ENCODE measurements at places on chromosomes 7 and 10.

DNA sequence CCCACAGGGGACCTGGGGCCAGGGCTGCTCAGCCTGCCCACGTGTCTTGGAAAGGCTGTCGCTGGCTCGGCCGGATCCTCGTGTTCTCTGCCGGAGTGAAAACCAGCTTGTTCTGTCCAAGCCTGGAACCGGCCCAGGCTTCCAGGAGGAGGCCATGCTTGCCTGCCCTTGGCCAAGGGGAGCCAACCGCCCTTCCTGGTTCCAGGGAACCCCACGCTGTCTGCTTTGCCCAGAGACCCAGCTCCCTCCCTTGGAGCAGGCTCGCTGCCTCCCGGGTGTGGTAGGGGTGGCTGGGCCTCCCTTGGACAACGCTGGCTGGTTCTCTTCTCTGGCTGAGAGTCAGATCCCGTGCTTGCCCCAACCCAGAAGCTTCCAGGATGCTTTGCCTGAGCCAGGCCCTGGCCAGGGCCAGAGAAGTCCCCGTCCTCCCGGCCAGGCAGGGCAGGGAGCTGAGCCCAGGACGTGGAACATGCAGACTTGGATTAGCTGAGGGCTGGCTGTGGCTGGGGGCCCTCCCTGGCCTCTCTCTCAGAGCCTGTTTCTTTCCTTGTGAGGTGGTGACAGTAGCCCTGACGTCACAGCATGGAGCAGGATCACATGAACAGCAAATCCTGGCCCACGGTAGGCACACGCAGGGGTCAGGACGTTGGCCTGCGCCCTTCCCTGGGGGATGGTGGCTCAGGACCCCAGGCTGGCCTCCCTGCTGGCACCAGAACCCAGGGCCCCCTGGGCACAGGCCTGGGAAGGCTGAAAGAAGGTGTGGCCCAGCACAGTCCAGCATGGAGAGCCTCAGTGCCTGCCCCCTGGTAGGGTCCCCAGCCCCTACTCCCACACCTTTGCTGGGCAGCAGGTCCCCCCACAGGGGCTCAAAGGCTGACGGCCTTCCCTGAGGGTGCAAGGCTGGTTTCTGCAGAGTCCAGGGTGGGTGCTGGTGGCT is 67.5 kb downstream of the PWWP2B start:
- no peak overlapping the region for H3K27ac ChIP-seq
- no peaks in the 10 kb centered on the region for H3K27me3 ChIP-seq
- H3K4me3 ChIP-seq = no peak overlapping the region
- no peaks in the 10 kb centered on the region for H3K36me3 ChIP-seq

GRCh38 chr10:92552310-92552709 is 21.6 kb downstream of the IDE start:
- no peak overlapping the region for H3K4me3 ChIP-seq
- no peak for DNase-seq
- H3K27ac ChIP-seq = no peak overlapping the region
- H3K4me1 ChIP-seq = no peaks in the 10 kb centered on the region

DNA sequence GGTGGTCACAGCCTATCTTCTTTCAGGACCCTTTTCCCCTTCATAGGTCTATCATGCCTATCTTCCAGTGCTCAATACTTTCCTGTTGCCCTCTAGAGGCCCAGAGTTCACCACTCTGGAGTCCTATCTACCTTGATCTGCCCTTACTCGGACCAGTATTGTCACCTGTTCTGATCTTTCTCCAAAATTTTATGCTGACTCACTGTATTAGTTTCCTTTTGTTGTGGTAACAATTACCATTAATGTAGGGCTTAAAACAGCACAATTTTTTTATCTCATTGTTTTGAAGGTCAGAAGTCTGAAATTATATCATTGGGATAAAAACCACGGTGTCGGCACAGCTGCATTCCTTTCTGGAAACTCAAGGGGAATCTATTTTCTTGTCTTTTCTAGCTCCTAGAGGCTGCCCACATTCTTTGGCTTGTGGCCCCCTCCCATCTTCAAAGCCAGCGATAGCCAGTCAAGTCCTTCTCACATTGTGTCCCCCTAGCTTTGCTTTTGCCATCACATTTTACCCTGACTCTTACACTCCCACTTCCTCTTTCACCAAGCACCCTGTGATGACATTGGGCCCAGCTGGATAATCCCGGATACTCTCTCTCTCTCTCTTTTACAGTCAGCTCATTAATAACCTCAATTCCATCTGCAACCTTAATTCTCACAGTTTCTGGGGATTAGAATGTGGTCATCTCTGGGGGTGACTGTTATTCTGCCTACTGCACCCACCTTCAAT is 54.6 kb downstream of the TFAM start:
- H3K4me1 ChIP-seq = peaks cover 8% of the 10 kb centered on the region
- no peaks in the 10 kb centered on the region for H3K36me3 ChIP-seq
- H3K27ac ChIP-seq = no peak overlapping the region
- no peak for DNase-seq

- H3K4me3 ChIP-seq = no peak overlapping the region
- no peaks in the 10 kb centered on the region for H3K27me3 ChIP-seq
- H3K4me1 ChIP-seq = peaks cover 9% of the 10 kb centered on the region
- DNase-seq = no peak
Observed at GRCh38 chr10:90293616-90294015, 564.2 kb downstream of the HTR7 start.

GRCh38 chr7:131633342-131633843 is 77.0 kb upstream of the PODXL start:
- DNase-seq = no peak
- peaks cover 11% of the 10 kb centered on the region for H3K4me1 ChIP-seq
- H3K27ac ChIP-seq = no peak overlapping the region
- H3K36me3 ChIP-seq = no peaks in the 10 kb centered on the region
- H3K27me3 ChIP-seq = no peaks in the 10 kb centered on the region

DNA sequence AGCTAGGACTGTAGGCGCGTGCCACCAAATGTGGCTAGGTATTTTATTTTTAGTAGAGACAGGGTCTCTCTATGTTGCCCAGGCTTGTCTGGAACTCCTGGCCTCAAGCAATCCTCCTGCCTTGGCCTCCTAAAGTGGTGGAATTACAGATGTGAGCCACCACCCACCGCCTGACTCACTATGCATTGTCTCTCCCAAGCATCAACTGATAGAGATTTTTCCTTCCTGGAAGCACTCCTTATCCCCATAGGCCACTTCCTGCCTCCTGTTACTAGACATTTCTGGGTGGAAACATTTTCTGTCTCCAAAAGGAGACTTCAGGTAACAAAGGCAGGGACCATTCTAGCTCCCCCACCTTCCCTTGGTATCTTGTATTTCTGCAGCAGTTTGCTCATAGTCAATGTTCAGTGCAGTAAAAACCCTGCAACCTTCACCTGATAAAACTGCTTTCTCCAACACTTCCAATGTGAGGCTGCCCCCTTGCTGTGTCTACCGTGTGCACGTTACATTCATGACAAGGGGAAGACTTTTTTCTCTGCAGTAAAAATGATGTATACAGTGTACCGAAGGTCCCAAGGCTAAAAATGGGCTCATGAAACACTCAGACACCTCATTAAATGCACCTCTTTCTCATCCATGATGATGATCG is 84.9 kb downstream of the NHLRC2 start:
- no peaks in the 10 kb centered on the region for H3K36me3 ChIP-seq
- DNase-seq = no peak
- H3K27me3 ChIP-seq = no peaks in the 10 kb centered on the region
- H3K27ac ChIP-seq = no peak overlapping the region

DNA sequence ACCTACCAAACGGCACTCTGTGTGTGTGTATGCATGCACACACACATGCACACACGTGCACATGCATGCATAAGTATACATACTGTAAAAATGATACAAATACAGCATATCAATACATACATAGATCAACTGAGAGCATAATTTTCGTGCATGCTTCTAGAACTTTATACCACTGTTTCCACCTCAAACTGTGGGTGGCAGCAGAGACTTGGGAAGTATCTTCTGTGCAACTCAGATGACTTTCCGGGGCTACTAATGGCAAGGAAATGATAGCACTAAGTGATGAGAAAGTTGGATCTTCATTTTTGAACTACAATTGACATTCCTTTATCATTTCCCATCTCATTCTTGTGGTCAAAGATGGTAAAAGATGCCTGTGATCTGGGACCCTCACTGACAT is 570.7 kb downstream of the REEP3 start:
- H3K4me1 ChIP-seq = peaks cover 2% of the 10 kb centered on the region
- peaks cover 10% of the 10 kb centered on the region for H3K27me3 ChIP-seq
- no peak overlapping the region for H3K4me3 ChIP-seq
- no peak overlapping the region for H3K27ac ChIP-seq
- peak; percentile 61 for DNase-seq

GRCh38 chr7:167090-167855 is 25.1 kb upstream of the FAM20C start:
- H3K27ac ChIP-seq = no peak overlapping the region
- H3K27me3 ChIP-seq = no peaks in the 10 kb centered on the region
- no peak overlapping the region for H3K4me3 ChIP-seq
- H3K4me1 ChIP-seq = no peaks in the 10 kb centered on the region
- no peaks in the 10 kb centered on the region for H3K36me3 ChIP-seq
- DNase-seq = no peak

- no peak overlapping the region for H3K27ac ChIP-seq
- no peaks in the 10 kb centered on the region for H3K27me3 ChIP-seq
- no peaks in the 10 kb centered on the region for H3K36me3 ChIP-seq
- no peaks in the 10 kb centered on the region for H3K4me1 ChIP-seq
Observed at GRCh38 chr10:34145715-34146114, 669.4 kb downstream of the PARD3 start.

- peak overlapping the region; percentile 75 for H3K27ac ChIP-seq
- no peak overlapping the region for H3K4me3 ChIP-seq
- no peaks in the 10 kb centered on the region for H3K27me3 ChIP-seq
Observed at GRCh38 chr10:16799621-16800020, 17.6 kb downstream of the RSU1 start.

- no peaks in the 10 kb centered on the region for H3K27me3 ChIP-seq
- no peak for DNase-seq
- no peak overlapping the region for H3K27ac ChIP-seq
- H3K4me3 ChIP-seq = no peak overlapping the region
- H3K36me3 ChIP-seq = no peaks in the 10 kb centered on the region
Observed at GRCh38 chr10:76021398-76021797, 590.0 kb downstream of the LRMDA start.

GRCh38 chr10:72386916-72387586 is 32.3 kb upstream of the DNAJB12 start:
- DNase-seq = no peak
- H3K4me3 ChIP-seq = no peak overlapping the region
- no peaks in the 10 kb centered on the region for H3K4me1 ChIP-seq
- H3K27me3 ChIP-seq = no peaks in the 10 kb centered on the region

DNA sequence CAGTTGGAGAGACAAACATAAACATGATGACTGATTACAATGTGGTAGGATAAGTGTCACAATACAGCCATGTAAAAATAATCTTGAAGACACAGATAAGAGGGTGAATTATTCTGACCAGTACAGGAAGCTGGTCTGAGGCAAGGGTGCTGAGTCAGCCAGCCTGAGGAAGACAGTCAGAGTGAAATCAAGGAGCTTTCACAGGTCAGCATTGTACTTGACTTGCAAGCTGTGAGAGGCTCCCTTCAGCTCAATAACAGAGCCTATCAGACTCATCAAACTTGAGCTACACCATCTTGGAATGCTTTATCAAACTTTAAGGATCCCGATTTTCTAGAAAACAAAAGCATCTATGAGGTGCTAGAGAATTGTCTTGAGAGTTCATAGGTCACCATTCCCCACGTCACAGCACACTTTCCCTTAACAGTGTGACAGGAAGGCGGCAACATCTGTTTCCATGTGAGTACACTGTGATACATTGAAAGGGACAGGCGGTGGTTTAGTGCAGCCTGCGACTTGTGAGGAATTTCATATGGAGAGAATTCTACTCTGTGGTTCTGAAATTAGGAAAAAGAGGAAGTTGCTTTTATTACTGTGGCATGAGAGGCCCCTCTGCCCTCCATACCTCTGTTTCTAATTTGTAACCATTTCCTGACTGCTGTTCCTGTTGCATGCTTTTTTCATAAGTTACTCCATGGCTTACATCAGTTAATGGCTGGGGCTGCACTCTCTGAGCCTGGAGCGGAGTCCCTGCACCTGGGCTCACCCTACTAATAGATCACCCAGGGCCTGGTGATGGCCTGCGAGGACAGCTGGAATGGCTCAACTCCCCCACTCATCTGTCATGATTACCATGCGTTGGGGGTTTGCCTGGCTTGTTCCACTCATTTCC is 417.1 kb downstream of the SUGCT start:
- peaks cover 7% of the 10 kb centered on the region for H3K4me1 ChIP-seq
- H3K27ac ChIP-seq = no peak overlapping the region
- H3K27me3 ChIP-seq = no peaks in the 10 kb centered on the region
- H3K4me3 ChIP-seq = no peak overlapping the region
- DNase-seq = no peak

GRCh38 chr7:124029396-124030188 is 3.3 kb downstream of the TMEM229A start:
- H3K4me1 ChIP-seq = peaks cover 18% of the 10 kb centered on the region
- no peak overlapping the region for H3K27ac ChIP-seq
- no peak overlapping the region for H3K4me3 ChIP-seq

DNA sequence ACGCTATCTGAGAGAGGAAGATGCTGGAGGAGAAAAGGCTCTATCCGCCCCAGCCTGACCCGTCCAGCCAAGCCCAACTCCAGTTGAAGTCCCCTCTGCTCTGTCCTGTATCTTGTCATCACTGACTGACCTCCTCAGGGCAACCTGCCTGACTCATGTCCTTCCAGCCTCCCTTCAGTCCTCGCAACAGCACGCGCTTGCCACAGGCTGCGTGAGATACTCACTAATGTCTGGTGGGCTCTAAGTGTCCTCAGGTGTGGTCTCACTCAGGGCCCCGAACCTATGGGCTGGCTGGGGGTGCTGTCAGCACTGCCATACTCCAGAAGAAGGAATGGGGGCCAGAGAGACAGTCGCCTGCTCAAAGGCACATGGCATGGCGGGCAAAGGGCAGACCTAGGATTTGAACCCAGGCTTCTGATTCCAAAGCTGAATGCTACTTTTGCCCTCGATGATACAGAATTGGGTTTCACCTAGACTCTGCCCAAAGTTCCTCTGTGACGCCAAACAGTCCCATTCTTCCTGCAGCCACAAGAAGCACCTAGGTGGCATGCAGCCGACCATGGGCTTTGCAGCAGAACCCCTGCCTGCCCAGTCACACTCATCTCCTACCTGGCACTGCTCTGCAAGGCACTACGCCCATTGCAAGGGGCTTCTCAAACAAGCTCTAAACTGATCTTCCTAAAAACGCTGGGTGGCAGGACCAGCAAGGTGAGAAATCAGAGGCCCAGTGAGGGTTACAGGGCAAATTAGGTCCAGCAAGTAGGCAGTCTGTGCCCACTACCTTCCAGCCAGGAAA is 8.5 kb downstream of the FAM53B start:
- H3K27ac ChIP-seq = no peak overlapping the region
- H3K36me3 ChIP-seq = no peaks in the 10 kb centered on the region
- H3K4me3 ChIP-seq = no peak overlapping the region
- no peak for DNase-seq
- peaks cover 40% of the 10 kb centered on the region for H3K4me1 ChIP-seq

DNA sequence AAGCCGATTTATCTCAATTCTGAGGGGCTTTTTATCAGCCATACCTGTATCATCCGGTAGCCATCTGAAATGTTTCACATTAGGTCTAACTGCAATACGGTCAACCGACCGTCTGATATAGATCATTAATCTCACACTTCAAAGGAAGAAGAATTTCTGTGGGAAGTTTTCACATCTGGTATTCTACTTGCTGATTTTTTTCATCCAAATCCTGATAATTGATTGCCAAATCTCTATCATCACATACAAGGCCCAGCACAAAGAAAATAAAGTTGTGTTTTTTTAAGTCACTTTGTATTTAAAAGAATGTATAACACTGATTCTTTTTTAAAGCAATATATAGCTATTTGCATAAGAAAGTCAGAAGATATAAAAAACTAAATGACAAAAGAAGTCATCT is 132.3 kb downstream of the DKK1 start:
- H3K4me3 ChIP-seq = no peak overlapping the region
- no peaks in the 10 kb centered on the region for H3K27me3 ChIP-seq
- peaks cover 15% of the 10 kb centered on the region for H3K4me1 ChIP-seq
- H3K36me3 ChIP-seq = no peaks in the 10 kb centered on the region
- no peak overlapping the region for H3K27ac ChIP-seq

Data from GM23338 (cell line).